Stimulated activated CD8-positive, alpha-beta memory T cell treated with anti-CD3 and anti-CD28 coated beads, Interleukin-4, amount 100 ng/mL, for 4 hours (primary cell): ENCODE measurements at places on chromosomes 11 and 22.

- no peak for DNase-seq
Observed at GRCh38 chr11:126060757-126061171, 1.9 kb downstream of the CDON start.

- DNase-seq, result no peak
Observed at GRCh38 chr11:69535908-69536307, 54.4 kb downstream of the LINC01488 start.

- DNase-seq, result no peak
Observed at GRCh38 chr11:31960126-31960525, 130.7 kb upstream of the RCN1 start.

GRCh38 chr11:76382209-76382608 lies 1.1 kb downstream of the GVQW3 start:
- DNase-seq, result no peak

DNA sequence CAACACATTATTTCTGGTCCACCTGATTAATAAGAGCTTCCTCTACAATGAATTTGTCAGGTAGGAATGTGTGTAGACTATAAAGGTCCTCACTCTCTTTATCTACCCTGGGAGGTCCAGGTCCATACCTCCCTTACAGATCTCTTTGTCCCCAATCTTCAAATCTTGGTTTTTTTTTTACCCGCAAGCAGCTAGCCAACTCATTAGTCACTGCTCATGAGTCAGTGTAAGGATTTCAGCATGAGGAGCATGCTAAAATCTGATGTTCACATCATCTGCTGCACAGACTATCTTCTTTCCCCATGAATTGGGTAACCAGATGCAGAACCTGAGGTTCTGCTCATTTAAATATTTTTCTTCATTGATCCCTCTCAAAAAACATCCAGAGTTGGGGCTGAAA lies 397.0 kb upstream of the ISX start:
- DNase-seq, result no peak

GRCh38 chr11:71156301-71156700 lies 96.1 kb downstream of the SHANK2 start:
- DNase-seq, result no peak

DNA sequence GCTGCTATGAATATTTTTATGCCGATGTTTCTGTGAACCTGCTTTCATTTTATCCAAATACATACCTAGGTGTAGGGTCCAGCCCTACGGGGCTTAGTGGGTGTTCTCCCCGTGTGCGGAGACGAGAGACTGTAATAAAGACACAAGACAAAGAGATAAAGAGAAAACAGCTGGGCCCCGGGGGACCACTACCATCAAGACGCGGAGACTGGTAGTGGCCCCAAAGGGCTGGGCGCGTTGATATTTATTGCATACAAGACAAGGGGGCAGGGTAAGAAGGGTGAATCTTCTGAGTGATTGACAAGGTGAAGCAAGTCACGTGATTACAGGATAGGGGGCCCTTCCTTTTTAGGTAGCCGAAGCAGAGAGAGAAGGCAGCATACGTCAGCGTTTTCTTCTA lies 920.1 kb downstream of the BRD1 start:
- DNase-seq, result no peak

DNA sequence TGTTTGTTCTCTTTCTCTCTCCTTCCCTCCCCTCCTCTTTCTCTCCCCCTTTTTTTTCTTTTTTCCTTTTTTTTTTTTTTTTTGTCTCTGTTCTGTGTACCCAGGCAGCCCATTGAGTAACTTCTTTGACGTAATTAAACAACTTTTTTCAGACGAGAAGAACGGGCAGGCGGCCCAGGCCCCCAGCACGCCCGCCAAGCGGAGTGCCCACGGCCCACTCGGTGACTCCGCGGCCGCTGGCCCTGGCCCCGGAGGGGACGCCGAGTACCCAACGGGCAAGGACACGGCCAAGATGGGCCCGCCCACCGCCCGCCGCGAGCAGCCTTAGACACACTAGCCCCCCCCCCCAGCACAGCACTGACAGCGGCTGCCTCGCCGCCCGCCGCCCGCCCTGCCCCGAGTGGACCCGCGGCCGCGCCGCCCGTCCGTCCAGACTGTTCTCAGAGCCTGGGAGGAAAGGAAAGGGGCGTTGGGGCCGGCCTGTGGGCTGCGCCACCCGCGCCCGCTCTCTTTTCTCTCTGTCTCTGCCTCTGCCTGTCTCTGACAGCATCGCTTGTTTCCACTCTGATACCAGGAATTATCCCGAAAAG lies 26.1 kb downstream of the MOB2 start:
- DNase-seq, result no peak

- no peak for DNase-seq
Observed at GRCh38 chr22:49368221-49368975, 459.3 kb downstream of the BRD1 start.

DNA sequence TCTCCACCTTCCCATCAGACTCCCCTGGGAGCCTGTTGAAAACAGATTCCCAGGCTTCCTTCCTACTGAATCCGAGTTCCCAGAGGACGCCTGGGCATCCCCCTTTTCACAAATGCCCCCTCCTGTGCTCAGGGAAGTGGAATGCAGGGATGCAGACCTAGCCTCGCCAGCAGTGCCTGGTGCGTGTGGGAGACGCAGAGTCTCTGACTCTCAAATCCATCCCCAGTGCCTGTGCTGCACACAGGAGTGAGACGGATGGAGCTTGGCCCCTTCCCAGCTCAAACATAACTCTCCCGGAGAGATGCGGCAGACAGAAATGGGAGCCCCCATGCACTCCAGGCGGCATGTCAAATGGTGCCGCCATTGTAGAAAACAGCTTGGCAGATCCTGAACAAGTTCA lies 62.6 kb downstream of the CTTN start:
- DNase-seq, result no peak

DNA sequence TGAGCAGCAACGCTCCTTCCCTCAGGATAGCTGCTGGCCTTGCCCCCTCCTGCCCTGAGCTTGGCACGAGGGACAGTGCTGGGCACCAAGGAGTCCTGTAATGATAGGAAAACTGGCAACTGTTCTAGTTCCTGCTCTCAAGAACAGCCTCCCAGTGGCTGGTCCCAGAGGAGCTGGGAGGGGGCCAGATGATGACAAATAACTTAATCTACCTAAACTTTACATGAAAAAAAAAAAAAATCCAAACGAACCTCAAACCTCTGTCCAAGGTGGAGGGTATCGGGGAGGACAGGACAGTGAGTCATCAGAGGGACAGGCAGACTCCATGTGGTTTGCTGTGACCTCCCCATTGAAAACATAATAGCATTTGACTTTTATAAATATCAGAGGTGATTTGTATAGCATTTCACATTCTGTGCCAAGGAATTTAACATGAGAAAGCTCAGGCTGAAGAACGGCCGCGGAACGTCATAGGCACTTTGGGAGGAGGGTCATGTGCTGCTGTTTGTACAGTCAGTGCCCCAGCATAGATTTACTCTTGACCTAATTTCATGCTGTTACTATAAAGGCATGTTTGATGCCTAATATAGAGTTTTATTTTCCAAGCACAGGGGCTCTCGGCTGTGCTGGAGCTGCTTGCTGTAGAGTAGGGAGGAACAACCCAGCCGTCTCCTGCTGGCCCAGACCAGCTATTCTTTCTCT lies 98.2 kb upstream of the NNMT start:
- DNase-seq, result no peak

DNA sequence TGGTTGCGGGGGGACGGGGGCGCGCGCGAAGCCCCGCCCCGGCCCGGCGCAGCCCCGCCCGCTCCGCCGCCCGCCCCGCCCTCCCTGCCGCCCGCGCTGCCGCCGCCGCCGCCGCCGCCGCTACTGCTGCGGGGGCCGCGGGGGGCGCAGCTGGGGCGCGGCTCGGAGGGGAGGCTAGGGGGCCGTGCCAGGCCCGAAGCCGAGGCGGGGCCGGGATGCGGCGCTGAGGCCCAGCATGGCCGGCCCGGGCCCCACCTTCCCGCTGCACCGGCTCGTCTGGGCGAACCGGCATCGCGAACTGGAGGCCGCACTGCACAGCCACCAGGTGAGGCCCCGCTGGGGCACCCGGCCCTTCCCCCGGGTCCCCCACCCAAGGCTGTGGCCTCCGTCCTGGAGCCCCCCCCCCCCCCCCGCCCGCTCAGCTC lies at the start of gene ANKRD13D:
Gene ANKRD13D, plus strand, starts transcription at position 78 of the 425 bp plus-strand sequence. Its CDS starts 158 bp downstream, at position 236.
- DNase-seq, result no peak

- DNase-seq, result no peak
Observed at GRCh38 chr22:46721501-46722085, 16.5 kb downstream of the CERK start.

- no peak for DNase-seq
Observed at GRCh38 chr11:66857234-66857926, 516 bp downstream of the LRFN4 start.

- DNase-seq, result peak; percentile 37
Observed at GRCh38 chr22:46803031-46803880, 40.8 kb downstream of the TBC1D22A start.

DNA sequence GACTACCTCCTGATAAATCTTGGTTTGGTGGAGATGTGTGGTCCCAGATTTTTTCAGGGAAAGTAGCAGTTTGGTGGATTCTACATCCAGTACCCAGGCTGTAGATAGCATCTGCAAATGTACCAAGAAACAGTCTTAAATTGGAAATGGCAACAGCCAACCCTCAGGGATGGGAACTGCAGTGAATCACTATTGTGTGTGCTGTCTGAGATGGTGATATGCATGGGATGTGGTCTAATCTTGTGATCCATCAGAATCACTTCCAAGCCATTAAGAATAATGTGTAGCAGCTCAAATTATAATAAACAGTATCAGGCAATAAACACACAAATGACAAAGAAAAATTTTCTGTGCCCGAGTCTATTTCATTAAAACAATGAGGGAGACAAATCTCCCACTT lies 3.4 kb downstream of the OLFML1 start:
- DNase-seq, result no peak

GRCh38 chr11:65479184-65480145 lies 19.4 kb upstream of the MALAT1 start:
- DNase-seq, result no peak

- DNase-seq, result no peak
Observed at GRCh38 chr11:127506647-127507046, 506.1 kb upstream of the KIRREL3 start.

GRCh38 chr11:119810478-119811232 lies 81.7 kb upstream of the NECTIN1 start:
- no peak for DNase-seq

DNA sequence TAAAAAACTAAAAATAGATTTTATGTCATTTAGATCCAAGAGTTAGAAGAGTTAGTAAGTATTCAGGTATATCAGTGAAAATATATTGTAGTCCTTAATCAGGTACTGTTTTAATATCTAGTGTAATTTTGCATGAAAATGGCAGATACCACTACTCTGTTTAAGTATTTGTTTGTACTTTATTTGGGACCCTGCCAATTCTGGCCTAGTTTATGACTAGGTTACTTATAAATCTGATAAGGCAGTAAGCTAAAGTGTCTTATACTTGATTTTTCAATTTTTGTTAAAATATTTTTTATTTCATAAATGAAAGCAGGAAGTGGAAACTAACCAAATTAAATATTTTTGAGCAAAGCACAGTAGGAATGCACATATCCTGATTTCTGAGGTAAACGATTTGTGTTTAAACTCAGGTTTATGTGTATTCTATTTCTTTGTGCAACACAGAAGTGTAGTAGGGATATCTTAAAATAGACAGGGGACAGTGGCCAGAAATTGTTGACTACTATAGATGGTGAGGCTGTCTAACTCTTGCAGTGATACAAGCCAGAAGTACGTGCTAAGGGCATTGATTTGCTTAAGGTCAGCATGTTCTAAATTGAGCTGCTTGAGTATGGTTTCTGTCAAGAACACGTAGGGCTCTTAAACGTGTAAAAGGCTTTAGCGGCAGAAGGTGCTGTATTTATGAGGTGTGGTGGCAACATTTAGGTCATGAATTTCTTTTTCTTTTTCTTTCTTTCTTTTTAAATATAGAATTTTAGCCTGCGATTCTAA lies 34.0 kb downstream of the HIPK3 start:
- DNase-seq, result no peak

DNA sequence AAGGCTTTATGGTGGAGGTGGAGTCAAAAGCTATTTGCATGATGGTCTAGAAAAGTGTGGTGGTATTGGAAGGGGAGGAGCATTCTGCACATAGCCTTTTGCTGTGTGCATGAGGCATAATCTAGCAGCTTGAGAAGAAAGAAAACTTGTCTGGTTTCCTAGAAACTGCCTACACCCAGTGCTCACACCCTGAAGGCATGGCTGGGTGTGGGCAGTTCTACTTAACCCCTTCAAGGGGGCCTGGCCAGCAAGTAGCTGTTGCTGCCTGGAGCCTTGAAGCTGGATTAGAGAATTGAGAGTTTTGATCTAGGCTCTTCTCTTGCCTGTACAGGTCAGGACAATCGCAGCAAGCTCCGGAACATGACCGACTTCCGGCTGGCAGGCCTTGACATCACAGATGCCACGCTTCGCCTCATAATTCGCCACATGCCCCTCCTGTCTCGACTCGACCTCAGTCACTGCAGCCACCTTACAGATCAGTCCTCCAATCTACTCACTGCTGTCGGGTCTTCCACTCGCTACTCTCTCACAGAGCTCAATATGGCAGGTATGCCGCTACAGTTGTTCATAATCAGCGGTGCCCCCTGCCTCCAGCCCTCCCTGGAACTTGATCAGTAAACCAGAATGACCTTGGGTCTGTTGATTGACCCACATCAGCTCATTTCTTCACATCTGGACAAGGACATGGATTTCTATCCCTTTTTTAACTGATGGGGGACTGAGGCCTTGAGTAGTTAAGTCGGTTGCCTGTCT lies 12.2 kb upstream of the GRK2 start:
- no peak for DNase-seq

- no peak for DNase-seq
Observed at GRCh38 chr22:33785283-33785968, 134.8 kb downstream of the LARGE1 start.

- DNase-seq, result no peak
Observed at GRCh38 chr11:77106321-77106720, 3.7 kb downstream of the OMP start.

GRCh38 chr22:27850000-27850521 lies 48.5 kb upstream of the MN1 start:
- no peak for DNase-seq

GRCh38 chr11:93081694-93082093 lies 112.2 kb downstream of the MTNR1B start:
- no peak for DNase-seq

DNA sequence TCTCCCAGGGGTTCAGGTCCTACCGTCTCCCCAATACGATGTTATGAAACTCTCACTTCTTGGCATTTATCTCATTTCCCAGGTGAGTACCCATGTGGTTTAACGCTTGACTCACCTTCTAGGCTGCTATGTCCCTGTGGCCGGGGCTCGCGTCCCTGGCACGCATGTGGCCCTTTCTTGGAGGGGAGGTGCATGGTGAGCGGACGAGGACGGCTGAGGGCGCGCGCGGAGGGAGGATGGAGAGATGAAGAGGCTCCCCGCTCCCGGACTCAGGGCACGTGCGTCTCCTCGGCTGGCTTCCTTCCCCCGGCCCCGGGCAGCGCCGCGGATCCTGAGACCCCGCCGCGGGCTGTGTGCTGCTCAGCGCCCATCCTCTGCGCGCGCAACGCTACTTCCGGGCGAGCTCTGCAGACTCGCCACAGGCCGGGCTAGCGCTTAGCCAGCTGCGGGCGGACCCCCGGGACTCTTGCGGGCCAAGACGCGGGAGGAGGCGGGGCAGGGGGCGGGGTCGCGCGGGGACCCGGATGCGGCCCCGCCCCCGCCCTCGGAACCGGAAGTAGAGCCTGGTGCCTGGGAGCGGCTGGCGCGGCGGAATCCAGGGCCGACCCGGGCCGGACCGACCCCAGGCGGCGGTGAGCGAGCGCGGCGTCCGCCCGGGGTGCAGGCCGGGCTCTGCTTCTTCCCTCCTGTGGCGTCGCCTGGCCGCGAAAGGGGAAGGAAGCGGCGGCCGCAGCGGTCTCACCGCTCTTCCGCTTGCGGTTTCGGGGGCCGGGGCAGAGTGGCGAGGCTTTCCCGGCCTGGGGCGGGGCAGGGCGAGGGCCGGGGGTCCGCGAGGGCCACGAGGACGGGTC lies at the start of gene CTTN:
Gene CTTN, plus strand, starts transcription at position 547 of the 851 bp plus-strand sequence. CDS start 8,769 bp downstream, outside the sequence.
- DNase-seq, result no peak

- DNase-seq, result no peak
Observed at GRCh38 chr11:76807206-76807875, 24.2 kb downstream of the TSKU start.
